ENCODE measurements at places on chromosomes 3 and 15. TPM values are rescaled to one million over a fixed set of nuclear protein-coding genes. Genes with fewer than 3 reads are reported as not detected.

DNA sequence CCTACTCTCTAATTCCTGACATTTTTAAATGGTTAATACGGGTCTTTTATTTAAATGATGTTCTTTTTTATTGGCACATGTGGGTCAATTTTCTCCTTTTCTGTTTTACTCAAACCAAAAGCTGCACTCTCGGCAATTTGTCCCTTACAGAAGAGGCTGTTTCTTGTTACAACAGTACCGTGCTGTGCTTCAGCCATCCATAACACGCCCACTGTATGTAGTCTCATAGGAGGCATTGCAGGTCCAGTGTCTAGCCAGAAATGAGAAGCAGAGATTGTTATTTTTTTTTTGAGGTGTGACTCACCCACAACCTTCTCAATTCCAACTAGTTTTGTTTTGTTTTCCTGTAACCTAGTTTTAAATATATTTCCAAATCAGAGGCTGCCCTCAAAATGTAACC lies 164.6 kb downstream of the GMNC start:
- H3K27ac ChIP-seq: no peak overlapping the region
- no peaks in the 10 kb centered on the region for H3K36me3 ChIP-seq
- DNase-seq: no peak
- H3K27me3 ChIP-seq: no peaks in the 10 kb centered on the region

GRCh38 chr3:139519998-139520737 lies 19.4 kb downstream of the RBP1 start:
- no peaks in the 10 kb centered on the region for H3K27me3 ChIP-seq
- no peaks in the 10 kb centered on the region for H3K36me3 ChIP-seq
- H3K27ac ChIP-seq: peak overlapping the region; percentile 2
- no peak overlapping the region for H3K4me3 ChIP-seq
- peaks cover 3% of the 10 kb centered on the region for H3K4me1 ChIP-seq

DNA sequence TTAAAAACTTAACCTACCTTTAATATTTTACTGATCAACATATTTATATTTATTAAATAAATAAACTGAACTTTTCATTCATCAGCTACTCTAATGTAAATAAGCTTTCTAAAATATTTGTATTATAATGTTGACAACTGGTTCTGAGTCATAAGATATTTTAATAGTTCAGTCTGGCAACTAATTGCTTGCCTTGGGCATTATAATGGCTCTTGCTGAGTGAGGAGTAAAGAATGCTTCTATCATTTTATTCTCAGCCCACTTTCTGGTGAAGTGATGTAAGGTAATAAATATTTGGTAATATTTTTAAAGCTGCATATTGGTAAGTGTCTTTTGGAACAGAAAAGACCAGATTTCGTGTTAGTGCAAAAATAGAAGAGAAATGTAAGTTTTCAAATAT lies 81.5 kb downstream of the DIPK2A start:
- DNase-seq: no peak
- no peaks in the 10 kb centered on the region for H3K27me3 ChIP-seq
- H3K36me3 ChIP-seq: no peaks in the 10 kb centered on the region
- no peak overlapping the region for H3K27ac ChIP-seq

- H3K36me3 ChIP-seq: no peaks in the 10 kb centered on the region
- no peaks in the 10 kb centered on the region for H3K27me3 ChIP-seq
- peak; percentile 42 for DNase-seq
- no peaks in the 10 kb centered on the region for H3K4me1 ChIP-seq
- H3K27ac ChIP-seq: no peak overlapping the region
These were observed 28.8 kb upstream of the UBL7 start for GRCh38 chr15:74489518-74490338.

DNA sequence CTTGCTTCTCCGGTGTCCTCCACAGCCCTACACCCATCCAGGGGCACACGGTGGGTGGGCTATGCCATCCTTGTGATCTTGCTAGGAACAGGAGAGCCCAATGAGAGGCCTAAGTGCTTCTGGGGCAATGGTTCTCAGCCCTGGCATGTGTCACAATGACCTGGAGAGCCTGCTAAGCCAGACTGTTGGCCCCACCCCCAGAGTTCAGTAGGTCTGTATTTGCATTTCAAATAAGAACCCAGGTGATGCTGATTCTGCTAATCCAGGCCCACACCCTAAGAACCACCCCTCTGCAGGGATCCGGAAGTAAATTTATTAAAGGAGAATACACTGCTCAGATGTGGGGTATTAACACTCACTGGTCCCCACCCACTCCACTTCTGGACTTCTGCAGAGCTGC lies 57.9 kb downstream of the RORA start:
- no peaks in the 10 kb centered on the region for H3K4me1 ChIP-seq
- no peak overlapping the region for H3K27ac ChIP-seq
- DNase-seq: no peak
- H3K27me3 ChIP-seq: no peaks in the 10 kb centered on the region
- H3K36me3 ChIP-seq: no peaks in the 10 kb centered on the region

GRCh38 chr15:67137951-67138848 lies 72.8 kb downstream of the SMAD3 start:
- peaks cover 42% of the 10 kb centered on the region for H3K4me1 ChIP-seq
- H3K27me3 ChIP-seq: no peaks in the 10 kb centered on the region
- DNase-seq: peak; percentile 32
- no peak overlapping the region for H3K27ac ChIP-seq
- H3K4me3 ChIP-seq: peak overlapping the region; percentile 19
- no peaks in the 10 kb centered on the region for H3K36me3 ChIP-seq

GRCh38 chr3:8873740-8874139 lies 89.5 kb downstream of the RAD18 start:
- no peaks in the 10 kb centered on the region for H3K27me3 ChIP-seq
- H3K4me1 ChIP-seq: no peaks in the 10 kb centered on the region
- no peak overlapping the region for H3K27ac ChIP-seq
- no peak overlapping the region for H3K4me3 ChIP-seq
- H3K36me3 ChIP-seq: no peaks in the 10 kb centered on the region

- peak; percentile 48 for DNase-seq
- H3K4me1 ChIP-seq: peaks cover 7% of the 10 kb centered on the region
- H3K27me3 ChIP-seq: no peaks in the 10 kb centered on the region
These were observed 1.0 kb downstream of the MAPKAPK3 start for GRCh38 chr3:50617911-50618481.

GRCh38 chr3:165459924-165460835 lies 264.0 kb upstream of the SLITRK3 start:
- DNase-seq: no peak
- H3K4me3 ChIP-seq: no peak overlapping the region

DNA sequence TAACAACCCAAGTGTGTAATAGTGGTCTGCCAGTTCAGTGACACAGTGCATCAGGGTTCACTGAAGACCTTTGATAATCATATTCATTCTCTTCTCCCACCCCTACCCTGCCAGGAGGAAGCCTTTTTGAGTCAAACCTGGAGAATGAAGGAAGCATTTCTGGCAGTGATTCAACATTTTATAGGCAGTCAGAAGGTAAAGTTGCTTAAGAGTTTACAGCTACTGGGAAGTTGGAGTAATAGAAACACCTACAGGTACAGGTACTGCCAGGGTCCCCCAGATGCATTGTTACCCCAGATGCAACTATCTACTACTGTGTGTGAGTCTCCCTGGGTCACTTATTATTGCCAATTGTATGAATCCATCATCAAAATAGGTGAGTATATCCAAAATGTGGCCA lies 146.9 kb upstream of the EIF1B start:
- no peaks in the 10 kb centered on the region for H3K27me3 ChIP-seq
- H3K27ac ChIP-seq: no peak overlapping the region
- no peaks in the 10 kb centered on the region for H3K4me1 ChIP-seq
- DNase-seq: no peak

DNA sequence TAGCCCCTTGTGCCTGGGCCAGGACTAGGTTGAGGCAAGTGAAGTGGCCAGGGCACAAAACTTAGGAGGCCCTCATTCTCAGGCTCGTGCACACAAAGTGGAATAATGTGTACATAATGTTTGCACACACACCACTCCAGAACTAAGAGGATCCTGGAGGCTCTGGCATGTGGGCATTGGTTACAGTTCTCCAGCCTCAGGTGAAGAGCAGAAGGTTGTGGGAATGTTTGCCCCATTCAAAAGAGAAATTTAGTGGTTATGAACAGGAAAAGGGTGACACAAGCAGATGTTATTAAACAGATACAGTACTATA lies 31.3 kb downstream of the ASB7 start:
- H3K27me3 ChIP-seq: no peaks in the 10 kb centered on the region
- DNase-seq: no peak

DNA sequence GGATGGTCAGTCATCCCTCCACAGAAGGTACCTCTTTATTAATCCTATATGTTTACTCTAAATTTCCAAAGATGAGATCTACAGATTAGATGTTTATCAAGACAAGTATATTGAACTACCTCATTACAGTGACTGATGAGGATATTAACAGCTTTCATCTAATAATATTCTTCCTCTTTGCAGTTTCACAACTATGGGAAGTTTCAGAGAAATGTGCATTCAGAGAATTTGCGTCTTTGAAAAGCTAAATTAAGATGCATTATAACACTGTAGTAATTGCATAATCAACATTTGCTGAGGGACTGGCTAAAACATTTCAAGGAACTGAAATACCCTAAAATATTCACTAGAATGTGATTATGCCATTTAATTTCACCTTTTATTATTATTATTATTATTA lies 46.7 kb downstream of the MCF2L2 start:
- no peaks in the 10 kb centered on the region for H3K4me1 ChIP-seq
- H3K27ac ChIP-seq: no peak overlapping the region
- H3K36me3 ChIP-seq: no peaks in the 10 kb centered on the region

DNA sequence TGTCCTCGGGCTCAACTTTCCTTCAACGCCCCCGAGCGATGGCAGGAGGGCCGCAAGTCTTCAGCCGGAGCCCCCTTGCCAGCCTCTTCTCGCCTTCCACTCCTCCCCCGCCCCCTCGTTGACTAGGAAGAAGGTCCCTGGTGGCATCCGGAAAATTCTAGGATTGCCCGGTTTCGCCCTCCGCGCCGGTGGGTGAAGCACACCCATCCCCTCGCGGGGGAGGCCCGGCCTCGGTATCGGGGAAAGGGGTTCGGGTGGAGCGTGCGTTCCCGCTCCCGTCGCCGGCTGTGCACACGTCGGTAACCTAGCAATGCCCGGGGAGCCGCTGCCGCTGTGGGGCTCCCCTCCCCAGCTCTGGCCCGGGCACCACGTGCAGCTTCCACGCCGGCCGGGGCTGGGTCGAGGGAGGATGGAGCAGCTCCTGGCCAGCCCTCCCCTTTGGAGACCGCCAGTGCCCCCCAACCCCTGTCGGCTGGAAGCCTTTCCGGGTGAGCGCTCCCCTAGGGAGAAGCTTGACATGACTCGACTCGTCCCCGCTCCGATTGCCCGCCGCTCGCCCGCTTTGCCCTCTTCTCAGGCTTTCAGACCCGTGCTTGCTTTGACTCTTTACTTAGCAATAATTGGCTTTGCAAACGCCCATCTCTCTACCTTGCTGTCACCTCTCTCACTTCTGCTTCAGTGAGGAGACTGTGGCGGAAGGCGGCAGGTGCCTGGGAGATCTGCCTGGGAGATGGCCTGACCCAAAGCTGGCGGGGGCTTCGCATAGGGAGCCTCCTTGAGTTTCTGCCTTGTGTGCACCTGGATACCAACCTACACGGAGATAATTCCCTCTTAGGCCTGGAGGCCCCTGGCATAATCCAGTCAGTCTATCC lies 1.3 kb downstream of the CACNA1D start:
- no peak for DNase-seq
- peaks cover 7% of the 10 kb centered on the region for H3K4me1 ChIP-seq
- H3K4me3 ChIP-seq: peak overlapping the region; percentile 34
- no peaks in the 10 kb centered on the region for H3K36me3 ChIP-seq

DNA sequence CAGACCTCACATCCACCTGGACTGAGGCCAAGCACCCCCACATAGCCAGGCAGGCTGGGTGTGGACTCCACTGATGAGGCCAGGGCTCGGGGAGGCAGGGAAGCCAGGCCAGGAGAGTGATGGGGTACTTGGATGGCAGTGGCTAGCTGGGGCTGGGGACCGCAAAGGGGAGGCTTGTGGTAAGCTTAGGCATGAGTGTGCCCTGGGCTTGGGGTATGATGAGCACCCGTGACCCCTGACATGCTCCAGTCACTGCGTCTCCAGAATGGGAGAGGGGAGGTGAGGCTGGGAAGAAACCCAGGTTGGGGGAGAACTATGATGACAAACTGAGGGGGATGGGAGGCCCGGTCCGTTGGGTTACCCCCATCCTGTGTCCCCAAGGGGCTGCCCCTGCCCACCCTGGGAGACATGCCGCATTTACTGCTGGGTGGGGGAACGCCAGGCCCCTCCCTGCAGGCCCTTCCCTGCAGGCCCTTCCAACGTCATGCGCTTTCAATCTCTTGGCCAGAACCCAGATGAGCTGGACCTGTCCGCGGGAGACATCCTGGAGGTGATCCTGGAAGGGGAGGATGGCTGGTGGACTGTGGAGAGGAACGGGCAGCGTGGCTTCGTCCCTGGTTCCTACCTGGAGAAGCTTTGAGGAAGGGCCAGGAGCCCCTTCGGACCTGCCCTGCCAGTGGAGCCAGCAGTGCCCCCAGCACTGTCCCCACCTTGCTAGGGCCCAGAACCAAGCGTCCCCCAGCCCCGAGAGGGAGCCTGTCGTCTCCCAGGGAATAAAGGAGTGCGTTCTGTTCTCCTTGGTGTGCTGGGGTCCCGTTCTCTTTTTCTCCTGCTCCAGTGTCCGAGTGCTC lies 34.1 kb downstream of the TSPAN3 start:
- no peaks in the 10 kb centered on the region for H3K36me3 ChIP-seq
- no peak overlapping the region for H3K4me3 ChIP-seq
- H3K27me3 ChIP-seq: no peaks in the 10 kb centered on the region

DNA sequence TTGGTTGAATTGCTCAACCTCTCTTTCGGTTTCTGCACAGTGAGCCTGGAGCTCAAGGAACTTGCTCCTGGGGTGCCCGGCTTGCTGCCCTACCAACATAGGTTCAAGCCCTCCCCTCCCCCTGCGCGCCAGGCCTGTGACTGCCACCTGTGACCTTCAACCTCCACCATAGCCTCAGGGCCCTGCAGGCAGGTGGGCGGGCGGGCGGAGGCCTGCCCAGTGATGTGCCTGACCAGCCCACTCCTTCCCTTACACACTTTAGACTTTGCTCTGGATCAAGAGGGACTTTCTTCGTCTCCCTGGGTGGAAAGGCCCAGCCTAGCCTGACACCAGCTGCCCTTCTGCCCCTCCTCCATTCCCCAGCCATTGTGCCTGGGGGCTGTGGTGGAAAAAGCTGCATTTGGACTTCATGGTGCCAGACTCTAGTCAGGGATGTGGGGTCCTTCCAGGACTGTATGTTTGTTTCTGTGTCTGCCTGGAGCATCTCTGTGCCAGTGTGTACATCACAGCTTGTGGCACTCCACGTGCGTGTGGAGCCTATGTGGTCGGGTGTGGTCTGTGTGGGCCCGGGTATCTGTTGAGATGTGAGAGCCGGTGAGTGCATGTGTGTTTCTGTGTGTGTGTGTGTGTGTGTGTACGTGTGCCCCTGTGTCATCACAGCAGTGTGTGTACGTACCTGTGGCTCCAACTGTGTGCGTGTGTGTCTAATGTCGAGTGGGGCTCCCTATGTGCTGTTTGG lies 9.5 kb downstream of the PRKCD start:
- H3K4me3 ChIP-seq: no peak overlapping the region
- DNase-seq: no peak
- H3K27me3 ChIP-seq: no peaks in the 10 kb centered on the region
- H3K27ac ChIP-seq: no peak overlapping the region

The PARP15 gene
- 0.82 TPM for total RNA-seq

The PCBP4 gene
- 56.3 TPM for total RNA-seq

The USP50 gene
- total RNA-seq: not detected

The LDHAL6B gene
- total RNA-seq: not detected

The MINAR1 gene
- total RNA-seq: 0.23 TPM

The RTP3 gene
- not detected for total RNA-seq

The TICRR gene
- total RNA-seq: 0.11 TPM

The TIGIT gene
- not detected for total RNA-seq
